ENCODE measurements at places on chromosomes 7 and 10. TPM values are rescaled to one million over a fixed set of nuclear protein-coding genes. Genes with fewer than 3 reads are reported as not detected.

Gene SFTPA1
- total RNA-seq = not detected

Gene CALML5
- not detected for total RNA-seq

Gene SYT15B
- total RNA-seq = 3.5 TPM

Gene GPR85
- not detected for total RNA-seq
